ENCODE measurements at places on chromosomes 11 and 22.

DNA sequence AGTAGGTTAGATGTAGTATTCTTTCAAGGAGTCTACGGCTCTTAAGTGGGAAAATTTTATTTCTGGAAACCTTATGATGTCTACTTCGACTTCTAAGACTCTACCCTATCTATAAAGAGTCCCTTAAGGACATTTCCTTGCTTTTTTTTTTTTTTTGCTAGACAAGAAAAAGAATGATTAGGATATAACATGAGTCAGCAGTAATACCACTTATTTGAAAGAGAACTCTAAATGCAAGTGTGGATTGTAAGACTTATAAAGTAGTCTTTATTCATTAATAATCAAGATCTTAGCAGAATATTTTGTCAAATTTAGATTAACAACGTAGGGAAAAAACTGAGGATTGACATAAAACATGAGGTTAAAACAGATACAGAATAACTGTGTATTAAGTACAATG is 71.0 kb downstream of the DKK3 start:
- no peak for DNase-seq

DNA sequence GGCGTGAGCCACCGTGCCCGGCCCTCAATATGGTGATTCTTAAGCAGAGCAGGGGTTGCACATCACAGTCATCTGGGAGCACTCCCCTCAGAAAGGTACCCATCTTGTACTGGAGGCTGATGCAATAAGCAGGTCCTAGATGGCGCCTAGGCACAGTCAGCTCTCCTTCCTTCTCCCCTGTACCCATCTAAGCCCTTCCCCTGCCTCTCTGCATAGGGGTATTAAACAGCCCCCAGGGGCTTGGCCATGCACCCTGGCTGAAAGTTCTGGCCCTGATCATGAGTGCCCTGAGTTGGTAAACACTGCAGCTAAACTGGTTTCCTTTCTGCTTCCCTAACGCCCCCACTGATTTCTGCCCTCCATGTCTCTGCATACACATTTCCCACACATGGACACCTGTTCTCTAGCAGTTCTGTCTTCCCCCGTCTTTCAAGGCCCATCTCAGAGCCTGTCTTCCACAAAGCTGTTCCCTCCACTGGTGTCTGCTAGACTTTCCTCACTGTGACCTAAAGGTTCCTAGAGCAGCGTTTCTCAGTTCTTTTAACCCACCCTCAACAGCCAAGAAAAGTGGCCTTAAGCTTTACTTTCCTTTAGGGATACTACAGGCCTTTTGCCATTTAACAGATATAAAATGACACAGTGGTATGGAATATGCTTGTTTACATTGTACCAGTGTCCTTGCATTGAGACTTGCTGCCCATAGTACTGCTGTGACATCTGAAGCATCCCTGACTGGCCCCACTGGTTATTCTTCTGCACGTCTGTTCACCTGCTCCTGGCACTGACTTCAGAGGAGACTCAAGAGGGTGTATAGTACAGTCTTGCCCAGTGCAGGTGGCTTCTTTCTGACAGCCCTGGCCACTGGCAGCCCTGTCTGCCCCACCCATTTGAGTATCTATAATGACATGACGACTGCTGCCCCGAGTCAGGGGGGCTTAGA is 15.6 kb downstream of the UBE2L3 start:
- no peak for DNase-seq

DNA sequence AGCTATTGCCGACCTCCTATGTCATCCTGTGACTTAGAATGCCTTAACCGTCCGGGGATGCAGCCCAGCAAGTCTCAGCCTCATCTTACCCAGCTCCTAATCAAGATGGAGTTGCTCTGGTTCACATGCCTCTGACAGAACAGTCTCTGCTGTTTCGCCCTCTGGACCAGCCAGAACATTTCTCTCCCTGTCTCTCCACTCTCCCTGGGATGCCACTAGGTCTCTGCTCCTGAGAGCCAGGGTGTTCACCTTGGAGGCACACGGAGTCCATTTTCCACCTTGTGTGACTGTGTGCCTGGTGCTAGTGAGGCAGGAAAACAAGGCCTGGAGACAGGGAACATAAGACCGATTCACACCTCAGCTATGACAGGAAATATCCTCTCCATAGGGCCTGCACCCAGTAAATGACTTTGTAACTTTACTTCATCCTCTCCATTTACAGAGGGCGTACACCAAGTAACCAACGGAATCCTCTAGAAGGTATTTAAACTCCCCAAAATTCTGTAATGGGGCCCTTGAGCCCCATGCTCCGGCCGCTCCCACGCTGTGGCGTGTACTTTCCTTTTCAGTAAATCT is 16.8 kb upstream of the B4GALNT4 start:
- peak; percentile 43 for DNase-seq

DNA sequence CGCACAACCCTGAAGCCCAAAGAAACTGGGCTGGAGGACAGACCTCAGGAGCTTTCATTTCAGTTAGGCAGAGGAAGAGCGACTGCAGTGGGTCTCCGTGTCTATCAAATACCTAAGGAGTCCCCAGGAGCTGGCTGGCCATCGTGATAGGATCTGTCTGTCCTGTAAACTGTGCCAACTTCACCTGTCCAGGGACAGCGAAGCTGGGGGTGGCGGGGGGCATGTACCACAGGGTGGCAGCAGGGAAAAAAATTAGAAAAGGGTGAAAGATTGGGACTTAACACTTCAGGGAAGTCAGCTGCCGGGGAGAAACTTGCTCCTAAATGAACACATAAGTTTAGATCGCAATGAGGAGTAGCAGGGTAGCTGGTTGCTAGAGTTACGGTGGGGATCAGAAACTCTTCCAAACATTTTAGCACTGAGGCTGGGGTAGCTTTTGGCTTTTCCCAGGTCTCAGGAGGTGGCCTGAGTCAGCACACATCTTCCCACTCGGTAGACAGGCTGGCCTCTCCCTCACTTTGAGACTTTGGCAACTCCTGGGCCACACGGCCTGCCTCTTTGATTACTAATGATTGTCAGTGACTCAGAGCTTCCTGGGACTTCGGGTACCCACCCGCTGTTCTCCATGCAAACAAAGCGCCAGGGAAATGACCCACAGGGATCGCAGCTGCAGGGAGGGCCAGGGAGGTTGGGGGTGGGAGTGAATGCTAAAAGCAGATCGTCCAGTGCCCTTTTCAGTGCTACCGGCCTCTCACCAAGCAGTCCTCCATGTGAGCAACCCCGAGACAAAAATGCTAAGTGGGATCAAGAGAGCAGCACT is 2.9 kb upstream of the MTFP1 start:
- peak; percentile 67 for DNase-seq

DNA sequence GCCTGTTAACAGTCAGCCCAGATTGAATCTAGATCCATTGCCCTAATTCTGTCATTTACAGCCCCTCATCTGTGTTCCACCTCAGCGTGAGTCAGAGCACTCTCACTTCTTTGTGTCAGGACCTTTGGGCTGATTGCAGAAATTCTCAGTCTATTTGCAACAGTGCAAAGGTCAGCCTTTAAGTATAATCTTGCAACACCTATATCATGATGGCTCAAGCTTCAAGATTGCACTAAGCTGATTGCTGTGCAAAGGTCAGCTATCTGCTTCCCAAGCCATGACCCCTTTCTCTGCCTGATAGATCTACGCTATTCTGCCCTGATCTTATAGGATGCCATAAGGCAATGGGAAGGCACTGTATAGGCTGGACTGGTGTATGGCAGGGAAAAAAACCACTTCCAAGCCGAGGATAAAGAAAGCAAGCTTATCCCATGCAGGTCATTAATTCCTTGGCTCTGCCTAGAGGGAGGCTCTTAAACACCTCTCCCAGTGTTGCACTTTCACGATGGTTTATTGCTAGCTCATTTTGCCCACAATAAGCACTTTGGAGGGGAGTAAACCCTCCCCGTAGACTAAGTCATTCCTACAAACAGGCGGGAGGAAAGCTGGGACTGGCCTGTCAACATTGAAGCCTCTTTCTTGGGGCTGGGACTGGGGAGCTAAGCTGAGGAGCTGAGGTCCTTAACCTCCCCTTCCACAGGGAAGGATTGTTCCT is 100.6 kb downstream of the RRAS2 start:
- DNase-seq, result no peak

GRCh38 chr11:64330888-64331287 is 9.1 kb upstream of the CCDC88B start:
- no peak for DNase-seq

DNA sequence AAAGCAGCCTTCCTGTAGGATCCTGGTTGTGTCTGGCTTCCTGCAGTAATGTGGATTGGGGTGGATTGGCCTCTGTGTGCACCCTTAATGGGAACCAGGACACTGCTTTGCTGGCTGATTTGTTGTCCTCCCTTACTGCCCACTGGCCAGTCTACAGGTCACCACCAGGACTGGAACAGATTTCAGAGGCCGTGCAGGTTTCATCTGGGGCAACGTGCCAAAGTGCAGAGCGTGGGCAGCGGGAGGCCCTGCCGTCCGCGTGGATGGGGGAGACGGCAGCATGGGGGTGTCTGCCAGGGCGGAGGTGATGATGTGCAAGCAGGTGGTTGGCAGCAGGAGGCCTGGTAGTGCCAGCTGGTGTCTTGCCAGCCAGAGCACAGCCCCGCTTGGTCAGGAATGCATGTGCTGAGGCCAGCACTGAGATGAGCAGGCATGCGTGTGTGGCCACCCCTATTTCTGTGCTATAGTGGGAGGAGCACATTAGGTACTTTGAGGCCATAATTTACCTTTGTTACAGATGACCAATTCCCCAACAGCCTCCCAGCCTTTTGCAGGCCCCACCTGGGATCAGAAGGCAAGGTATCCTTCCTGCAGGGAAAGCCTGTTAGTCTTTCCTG is 24.3 kb downstream of the BCR start:
- peak; percentile 71 for DNase-seq
